ENCODE measurements at places on chromosomes 7 and 10.

DNA sequence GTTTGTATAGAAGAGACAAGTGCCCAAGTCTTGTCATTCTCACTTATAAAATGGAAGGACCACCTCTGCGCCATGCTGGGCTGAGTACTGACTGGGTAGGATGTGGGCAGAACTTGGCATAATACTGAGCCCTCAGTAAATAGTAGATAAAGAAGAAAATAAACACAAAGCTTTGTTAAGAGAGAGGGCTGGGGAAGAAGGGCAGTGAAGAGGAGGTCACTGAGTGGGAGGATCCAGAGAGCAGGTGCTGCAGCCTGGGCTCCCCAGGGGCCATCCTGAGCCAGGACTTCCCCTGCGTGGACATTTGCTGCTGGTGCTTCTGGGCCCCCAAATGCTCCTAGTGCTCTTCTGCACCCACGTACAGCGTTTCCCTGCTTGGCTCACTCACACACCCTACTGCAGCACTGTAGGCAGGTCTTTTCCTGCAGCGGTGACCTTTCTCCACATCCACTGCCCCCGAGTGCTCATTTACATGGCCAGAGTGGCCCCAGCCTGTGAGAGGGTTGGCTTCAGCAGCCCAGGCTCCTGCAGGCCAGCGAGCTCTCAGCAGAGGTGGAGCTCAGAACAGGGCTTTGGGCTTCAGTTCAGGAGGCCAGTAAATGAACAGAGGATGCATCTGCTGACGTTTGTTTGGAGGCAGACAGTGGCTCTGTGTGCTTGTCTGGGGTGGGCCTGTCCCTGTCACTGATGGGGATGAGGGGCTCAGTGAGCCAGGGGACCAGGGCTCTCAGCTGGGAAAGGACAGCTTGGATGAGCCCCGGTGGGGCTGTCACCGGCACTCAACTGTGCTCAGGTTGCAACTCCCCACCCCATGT, 164.6 kb downstream of the ADARB2 start:
- ATAC-seq, result no peak

GRCh38 chr10:129107525-129107924, 359.5 kb upstream of the MGMT start:
- ATAC-seq, result no peak

GRCh38 chr10:116431598-116431997, 4.0 kb downstream of the PNLIPRP3 start:
- ATAC-seq, result no peak

- ATAC-seq, result peak; percentile 59
Measured at GRCh38 chr7:979886-980571, 3.0 kb upstream of the CYP2W1 start.

DNA sequence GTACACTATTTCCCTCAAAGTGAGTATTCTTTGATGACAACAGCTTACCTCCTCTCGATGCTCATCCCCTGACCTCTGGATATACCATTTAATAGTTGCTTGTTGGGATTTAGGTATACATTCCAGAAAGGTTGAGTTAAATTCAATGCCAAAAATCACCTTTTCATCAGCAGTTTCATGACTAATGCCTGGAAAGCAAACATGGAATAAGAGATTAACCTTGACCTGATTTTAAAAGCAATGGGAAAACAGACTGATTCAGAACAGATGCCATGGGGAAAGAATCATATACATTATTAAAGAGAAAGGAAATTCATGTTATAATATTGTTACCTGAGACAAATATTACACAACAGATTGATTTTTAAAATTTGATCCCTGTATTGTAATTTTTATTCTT, 180.1 kb downstream of the SEMA3D start:
- ATAC-seq, result no peak

GRCh38 chr10:132322586-132323048, 9.4 kb upstream of the LRRC27 start:
- ATAC-seq, result no peak

GRCh38 chr10:12945690-12946359, 55.7 kb downstream of the CCDC3 start:
- no peak for ATAC-seq

DNA sequence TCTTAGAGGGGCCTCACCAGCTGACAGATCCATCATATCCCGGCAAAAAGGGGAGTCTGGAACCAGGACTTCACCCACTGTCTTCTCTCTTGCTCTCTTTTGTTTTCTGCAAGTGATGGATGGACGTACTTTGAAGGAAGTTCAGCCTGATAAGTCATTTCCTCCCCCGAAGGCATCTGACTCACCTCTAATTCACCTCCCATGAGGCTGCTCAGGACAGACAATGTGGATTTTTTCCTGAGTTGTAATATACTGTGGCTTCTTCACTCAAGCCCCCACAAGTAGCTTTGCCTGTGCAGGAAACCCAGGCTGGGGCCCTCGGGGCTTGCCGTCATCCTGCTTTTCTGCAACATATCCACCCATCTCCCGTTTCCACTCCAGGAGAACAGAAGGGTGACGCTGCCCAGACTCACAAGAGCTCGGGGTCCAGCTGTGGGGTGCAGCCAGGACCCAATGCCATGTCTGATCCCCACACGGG, 70.4 kb downstream of the ASB13 start:
- peak; percentile 80 for ATAC-seq

- ATAC-seq, result peak; percentile 47
Measured at GRCh38 chr10:119166118-119166500, 595 bp upstream of the SFXN4 start.

- ATAC-seq, result no peak
Measured at GRCh38 chr7:46383605-46384004, 462.5 kb upstream of the IGFBP3 start.

Data from SK-N-SH treated with all-trans-retinoic acid at 6 μM for 48 hours (cell line).